ENCODE measurements at places on chromosomes 12 and 14.

DNA sequence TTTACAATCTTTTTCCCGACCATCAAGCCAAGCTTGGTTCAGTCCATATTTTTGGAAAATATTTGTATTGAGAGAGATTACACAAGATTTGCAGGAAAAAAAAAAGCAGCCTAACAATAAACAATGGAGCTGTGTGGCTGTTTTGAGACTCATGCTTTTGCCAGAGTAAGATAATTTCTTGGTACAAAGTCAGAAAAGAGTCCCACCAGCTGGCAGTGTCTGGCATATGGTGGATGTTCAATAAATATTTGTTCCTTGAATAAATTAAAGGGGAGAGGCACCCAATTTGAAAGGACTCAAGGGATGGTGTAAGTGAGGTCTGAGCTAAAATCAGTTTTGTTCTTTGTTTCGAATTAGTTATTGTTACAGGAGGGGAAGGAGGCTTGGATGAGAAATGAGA, 78.1 kb upstream of the RPH3A start:
- no peak for DNase-seq

GRCh38 chr12:132847363-132848356, 19.0 kb upstream of the GOLGA3 start:
- DNase-seq: no peak

DNA sequence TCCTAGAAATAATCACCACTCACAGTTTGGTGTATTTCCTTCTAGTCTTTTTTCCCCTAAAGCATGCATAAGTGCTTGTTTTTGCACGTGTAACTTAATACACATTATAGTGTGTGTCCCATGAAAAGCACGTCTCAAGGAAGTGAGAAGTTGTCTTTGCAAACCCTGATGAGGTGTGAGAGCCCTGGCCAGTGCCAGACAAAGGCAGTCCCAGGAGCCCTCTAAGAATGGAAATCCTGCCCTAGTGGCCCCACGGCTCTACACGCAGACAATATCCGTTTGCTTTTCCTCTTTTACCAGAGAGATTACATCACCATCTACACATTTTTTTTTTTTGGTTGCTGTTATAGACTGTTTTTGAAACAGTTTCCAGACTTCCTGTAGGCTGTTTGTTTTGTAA, 85.5 kb upstream of the FZD10 start:
- DNase-seq: no peak

GRCh38 chr12:95395696-95396095, 78.3 kb upstream of the METAP2 start:
- no peak for DNase-seq

DNA sequence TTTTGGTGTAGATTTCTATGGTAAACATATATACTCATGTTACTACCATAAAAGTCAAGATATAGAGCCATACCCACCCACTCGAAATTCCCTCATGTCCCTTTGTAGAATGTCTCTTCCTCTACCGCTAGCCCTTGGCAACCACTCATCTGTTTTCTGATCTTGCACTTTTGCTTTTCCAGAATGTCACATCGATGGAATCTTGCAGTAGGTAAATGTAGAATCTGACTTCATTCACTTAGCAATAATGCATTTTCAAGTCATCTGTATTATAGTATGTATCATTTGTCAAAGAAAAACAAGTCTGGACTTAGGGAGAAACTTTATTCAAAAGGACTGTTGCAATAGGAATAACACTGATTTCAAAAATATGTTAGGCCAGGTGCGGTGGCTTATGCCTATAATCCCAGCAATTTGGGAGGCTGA, 19.3 kb upstream of the CLEC2D start:
- no peak for DNase-seq

GRCh38 chr12:121352682-121353018, 439 bp upstream of the ANAPC5 start:
- no peak for DNase-seq

- no peak for DNase-seq
These were observed 904 bp downstream of the CACNA1C start for GRCh38 chr12:2053691-2054090.

DNA sequence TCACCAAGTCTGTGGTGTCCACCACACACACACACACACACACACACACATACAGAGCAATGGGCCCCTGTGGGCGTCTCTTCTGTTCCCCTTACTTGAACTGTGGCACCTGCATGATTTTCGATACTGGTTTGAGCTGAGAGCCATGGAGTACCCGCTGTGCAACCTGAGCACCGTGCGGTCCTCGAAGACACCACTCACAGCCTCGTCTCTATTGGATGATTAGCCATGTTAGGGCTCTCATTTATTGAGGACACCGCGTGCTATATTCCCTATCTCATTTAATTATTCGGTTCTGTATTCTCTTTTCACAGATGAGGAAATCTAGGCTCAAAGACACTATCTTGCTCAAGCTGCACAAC, 623 bp upstream of the C14orf132 start:
- no peak for DNase-seq

DNA sequence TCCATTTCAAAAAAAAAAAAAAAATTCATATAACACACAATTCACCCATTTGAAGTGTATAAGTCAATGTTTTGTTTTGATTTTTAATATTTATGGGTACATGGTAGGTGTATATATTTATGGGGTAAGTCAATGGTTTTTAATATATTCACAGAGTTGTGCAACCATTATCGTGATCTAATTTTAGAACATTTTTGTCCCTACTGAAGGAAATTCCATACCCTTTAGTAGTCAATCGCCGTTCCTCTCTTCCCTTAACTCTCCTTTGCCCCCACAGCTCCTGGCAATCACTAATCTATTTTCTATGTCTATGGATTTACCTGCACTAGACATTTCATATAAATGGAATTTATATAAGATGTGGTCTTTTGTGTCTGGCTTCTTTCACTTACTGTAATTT, 92.8 kb downstream of the TRAFD1 start:
- no peak for DNase-seq

DNA sequence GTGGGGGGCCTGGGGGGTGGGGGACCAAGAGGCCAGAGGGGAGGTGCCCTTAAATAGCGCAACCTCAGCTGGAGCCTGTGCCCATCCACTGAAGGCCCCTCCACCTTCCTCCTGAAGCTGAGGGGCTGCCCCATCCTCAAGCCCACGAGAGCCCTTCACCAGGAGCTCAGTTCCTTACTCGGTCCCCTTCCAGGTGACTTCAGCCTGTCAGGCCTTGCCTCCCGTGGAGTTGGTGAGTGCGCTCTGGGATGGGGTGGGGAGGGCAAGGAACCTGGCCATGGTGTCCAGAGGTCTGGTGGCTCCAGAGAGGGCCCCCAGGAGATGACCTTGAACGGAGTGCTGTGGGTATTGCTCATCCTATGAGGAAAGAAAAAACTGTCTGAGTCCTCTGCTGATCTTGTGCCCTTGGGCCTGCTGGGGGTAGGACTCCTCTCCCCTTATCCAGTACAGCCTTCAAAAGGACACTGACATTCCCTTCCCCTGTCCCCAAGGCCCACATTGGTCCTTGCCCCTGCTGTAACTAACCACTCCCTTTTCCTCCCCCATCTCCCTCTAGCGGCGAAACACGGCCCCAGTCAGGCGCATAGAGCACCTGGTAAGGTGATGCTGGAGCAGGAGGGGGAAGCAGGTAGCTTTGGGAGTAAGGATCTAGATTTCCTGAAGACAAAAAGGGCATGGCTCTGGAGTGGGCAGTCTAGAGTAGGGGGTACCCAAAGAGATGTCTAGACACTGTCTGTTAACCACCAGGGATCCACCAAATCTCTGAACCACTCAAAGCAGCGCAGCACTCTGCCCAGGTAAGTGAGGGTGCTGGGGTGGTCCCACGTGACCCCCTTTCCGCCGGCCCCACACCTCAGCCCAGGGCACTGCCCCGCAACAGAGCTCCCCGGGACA, 3.6 kb downstream of the TNS2 start:
- DNase-seq: peak; percentile 15

DNA sequence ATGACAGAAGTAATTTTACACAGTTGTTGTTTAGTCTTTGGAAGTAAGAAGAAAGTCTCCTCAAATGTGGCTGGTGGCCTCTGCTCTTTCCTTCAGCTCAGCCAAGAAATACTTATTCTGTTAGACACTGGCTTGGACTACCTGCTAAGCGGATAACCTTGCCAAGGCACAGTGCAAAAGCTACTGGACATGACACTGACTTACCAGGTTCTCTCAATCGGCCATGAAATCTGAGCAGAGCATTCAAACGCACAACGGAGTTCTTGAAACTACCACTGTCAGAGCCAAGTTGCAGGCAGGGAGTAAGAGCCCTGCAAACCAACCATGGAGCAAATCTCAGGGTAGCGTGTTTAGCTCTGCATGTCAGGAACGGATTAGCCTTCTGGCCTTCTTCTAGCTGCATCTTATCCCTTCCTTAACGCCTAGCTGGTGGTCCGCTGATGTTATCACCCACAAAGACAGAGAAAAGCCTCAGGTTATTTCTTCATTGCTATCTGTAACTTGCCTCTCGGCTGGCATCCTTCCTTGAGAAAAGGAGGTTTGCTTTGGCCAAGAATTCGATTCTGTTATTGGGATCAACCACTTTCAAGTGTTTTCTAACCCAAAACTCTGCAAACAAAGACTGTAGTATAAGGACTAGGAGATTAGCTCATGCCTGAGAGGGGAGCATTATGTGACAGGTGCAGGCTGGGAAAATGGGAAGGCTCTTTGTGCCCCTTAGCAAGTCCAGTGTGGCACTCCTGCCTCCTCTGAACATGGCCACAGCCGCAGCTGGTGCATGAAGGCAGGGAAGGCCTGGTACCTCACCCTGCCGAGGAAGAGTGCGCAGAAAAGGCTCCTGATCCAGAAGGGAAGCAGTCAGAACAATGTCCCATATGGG, 223.4 kb downstream of the GLT1D1 start:
- DNase-seq: no peak

DNA sequence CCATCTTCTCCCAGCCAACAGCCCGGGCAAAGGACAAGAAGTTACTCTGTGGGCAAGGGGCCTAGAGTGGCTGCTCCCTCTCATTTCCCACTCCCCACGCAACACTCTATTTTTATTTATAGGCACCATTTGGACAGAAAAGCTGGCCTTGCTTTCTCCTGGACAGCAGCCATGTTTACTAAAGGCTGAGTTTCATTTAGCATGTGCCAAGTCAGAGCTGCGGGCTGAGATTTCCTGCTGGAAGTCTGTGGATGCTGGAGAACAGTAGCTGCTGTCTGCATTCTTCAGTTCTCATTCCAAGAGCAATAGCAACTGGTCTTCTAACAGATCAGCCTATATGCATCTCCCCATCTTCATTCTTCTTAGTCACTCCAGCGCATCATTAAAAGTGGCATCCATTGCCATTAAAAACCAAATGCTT, 8.3 kb downstream of the COL2A1 start:
- DNase-seq: no peak

GRCh38 chr14:45254771-45255170, 1.8 kb upstream of the MIS18BP1 start:
- no peak for DNase-seq

DNA sequence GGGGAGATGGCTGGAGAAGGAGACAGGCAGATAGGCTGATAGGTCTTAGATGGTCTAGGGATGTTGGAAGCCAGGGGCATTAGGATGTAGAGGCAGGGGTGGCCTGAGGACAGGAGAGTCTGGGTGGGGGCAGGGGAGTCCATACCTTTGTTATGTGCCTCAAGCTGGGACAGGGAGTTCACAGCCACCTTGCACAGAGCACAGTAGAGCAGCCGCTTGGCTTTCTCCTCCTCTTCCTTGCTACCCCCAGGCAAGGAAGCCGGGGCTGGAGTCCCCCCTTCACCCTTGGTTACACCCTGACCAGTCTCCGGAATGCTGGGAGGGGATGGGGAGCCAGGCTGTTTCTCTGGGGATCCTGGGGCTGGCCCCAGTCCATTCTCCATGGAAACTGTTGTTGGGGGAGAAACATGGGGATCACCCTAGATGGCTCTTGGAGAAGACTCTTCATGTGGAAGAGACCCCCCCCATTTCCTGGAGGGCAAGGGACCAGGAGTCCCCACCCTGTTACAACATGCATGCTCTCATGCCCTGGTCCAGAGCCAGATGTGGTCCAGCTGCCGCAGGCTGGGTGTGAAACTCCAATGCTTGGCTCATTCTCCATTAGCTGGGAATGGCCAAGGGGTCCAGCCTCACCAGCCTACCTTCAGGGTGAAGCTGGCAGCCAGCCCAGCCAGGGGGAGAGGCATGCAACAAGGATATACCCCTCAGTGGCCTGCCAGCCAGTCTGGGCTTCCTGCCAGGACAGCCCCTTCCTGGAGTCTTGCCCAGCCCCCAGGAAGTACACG, 7.2 kb upstream of the GPR84 start:
- no peak for DNase-seq

DNA sequence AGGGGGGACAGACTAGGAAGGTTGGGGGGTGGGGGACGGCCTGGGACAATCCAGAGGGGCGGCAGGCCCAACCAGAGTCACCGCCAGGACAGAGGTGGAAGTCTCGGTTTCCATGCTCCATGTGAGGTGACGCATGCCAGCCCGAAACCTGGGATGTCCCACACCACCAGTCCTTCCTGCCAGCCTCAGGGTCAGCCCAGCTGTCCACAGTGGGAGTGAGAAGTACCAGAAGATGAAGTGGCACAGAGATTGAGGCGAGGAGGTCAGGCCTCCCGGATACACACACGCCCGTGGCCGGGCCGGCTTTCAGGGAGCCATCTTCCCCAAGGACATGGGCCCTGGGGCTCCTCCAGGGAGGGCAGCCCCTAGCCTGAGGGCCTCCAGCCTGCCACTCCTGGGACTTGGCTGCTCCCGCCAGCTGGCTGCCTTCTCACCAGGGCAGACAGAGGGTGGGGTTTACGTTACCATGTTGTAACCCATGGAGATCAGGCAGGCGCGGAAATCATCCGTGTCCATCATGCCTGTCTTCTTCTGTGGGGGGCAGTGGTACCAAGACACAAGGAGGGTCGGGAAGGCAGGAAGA, 85.2 kb upstream of the ZFP36L1 start:
- no peak for DNase-seq

DNA sequence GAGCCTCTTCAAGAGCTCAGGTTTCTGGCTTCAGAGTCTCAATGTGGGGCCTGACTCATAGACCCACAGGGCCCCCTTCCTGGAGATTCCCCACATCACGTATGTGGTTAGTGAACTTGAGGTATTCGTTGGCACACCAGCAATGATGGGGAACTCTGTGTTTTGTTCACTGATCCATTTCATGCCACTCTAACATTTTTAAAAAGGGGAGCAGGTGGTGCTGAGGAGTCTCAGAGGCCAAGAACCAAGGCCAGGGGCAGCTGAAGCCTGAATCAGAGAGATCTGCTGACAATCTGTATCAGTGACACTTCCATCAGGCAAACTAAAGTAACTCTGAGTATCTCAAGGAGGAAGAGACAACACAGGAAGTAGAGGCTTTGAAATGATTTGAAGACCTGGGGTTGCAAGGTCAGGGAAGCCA, 323.4 kb downstream of the VRK1 start:
- peak; percentile 15 for DNase-seq

DNA sequence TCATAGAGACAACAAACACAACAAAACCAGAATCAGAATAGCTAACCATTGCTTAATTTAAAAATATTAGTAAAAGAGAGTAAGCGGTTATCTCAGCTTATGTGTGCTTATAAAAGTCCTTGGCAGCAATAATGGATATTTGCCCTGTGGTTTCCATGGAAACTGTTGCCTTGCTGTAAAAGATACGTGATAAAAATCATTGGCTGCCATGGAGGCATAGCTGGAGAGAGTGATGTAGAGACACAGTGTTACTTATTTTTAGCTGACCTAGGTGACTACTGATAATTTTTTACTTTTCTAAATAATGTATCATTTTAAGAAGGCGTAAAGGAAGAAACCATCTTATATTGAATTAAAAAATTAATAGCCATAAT, 92.9 kb downstream of the ERC1 start:
- no peak for DNase-seq

GRCh38 chr12:105064564-105065178, 19.6 kb downstream of the ALDH1L2 start:
- DNase-seq: no peak
